ENCODE measurements at places on chromosomes 5 and 9.

DNA sequence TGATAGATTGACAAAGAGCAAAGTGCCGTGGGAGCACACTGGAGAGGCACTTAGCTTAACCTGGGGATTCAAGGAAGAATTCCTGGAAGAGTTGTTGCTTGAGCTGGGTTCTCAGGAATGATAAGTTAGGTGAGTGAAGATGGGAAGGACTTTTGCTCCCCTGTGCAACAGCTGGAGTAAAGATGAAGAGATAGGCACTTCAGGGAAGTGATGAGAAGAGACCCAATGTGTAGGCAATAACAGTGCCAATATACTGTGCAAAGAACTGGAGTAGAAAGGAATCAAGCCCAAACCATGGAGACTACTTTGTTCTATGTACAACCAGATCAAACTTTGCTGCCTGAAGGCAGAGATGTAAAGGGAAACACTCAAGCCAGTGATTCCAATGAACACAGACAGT, 92.2 kb downstream of the ADGRV1 start:
- no peak for DNase-seq

GRCh38 chr5:93584596-93585040, 1.6 kb downstream of the NR2F1 start:
- no peak for DNase-seq

- DNase-seq: no peak
These were observed 125.3 kb downstream of the EGFLAM start for GRCh38 chr5:38383701-38384100.

DNA sequence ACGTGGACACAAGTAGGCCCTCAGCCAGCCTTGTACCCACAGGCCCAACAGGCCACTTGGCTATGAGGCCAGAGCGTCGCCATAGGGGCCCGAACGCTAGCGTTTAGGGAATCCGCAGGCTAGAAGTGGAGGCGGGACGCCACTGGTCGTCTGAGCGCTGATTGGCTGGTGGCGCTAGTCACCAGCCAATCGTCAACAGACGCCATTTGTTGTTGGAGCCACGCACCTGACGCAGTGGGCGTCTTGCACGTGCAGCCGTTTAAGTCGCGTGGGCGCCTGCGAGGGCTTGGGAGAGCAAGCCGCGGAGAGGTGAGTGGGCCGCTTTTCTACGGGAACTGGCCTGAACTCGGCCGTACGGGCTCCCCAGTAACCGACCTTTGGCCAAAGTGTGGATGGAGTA, at the start of gene DDX4:
Gene DDX4, plus strand, starts transcription at position 269 of the 400 bp plus-strand sequence. CDS start 903 bp downstream, outside the sequence.
- no peak for DNase-seq

DNA sequence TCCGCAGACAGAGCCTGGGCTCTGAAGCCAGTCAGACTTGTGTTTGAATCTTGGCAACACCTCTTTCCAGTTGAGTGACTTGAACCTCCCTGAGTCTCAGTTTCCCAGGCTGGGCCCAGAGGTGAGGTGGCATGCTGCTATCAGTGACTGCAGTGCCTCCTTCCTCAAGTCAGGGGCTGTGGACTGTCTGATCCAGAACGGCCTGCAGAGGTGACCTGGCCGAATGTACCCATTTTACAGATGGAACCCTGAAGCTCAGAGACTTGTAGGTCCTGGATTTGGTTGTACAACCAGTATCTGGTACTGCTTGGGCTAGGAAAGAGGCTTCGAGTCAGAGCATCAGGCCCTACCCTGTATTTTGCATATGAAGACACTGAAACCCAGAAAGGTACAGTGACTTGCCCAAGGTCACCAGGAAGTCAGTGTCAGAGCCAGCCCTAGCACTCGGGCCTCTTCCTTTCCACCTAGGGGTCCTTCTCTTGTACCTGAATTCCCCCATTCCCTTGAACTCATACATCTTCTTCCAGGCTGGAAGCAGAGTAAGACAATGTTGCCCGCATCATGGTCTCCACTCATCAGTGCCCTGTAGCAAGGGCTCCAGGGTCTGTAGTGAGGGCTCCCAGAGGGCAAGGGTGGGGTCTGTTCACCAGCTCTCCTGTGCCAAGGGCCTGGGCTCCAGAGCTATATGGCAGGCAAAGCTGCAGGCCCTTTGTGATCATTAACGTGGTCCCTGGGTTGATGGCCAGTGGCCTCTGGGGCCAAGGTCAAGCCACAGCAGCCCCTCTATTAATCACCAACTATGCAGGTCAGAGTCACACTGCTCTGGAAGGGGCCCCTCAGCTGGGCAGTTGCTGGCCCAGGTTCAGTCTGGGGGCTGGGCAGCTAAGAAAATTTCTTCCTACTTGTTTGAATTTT, 28.5 kb downstream of the GSN start:
- DNase-seq: no peak

- DNase-seq: no peak
These were observed 158.0 kb upstream of the RETREG1 start for GRCh38 chr5:16774806-16775205.

DNA sequence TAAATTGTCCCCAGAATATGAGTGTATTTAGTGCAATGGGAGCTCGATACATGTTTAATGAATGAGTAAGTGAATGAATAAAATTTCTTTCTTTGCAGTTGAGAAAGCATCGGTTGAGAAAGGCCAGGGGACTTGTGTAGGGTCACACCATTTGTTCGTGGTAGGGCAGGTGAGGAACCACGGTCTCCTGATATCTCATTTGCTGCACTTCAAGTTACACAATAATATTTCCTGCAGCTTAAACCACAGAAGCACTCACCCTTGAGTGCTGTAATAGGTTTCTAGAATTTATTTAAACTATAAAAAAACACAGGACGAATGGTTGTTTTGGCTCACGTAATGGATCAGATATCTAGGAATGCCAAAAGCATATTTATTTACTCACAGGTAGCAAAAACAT, 429.8 kb downstream of the SPATA31D1 start:
- DNase-seq: no peak

GRCh38 chr5:59615272-59615671, 278.3 kb downstream of the PDE4D start:
- no peak for DNase-seq

GRCh38 chr9:11142965-11143738, 530.4 kb upstream of the PTPRD start:
- DNase-seq: no peak

DNA sequence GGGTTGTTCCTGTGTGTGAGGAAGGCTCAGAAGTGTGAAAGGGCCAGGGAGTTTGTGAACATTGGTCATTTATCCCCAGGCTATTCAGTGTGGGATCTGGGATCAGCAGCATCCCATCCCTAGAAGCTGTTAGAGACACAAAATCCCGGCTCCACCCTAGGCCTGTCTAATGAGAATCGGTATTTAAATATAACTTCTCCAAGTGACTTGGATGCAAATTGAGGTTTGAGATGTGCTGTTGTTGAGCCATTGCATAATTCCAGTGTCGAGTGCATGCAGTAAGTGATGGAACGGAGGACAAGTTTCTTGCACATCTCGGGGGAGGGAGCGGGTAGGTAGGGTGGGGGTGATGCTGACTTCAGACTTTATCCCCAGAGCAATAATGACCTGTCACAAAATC, 138.3 kb downstream of the FBXL7 start:
- DNase-seq: no peak

DNA sequence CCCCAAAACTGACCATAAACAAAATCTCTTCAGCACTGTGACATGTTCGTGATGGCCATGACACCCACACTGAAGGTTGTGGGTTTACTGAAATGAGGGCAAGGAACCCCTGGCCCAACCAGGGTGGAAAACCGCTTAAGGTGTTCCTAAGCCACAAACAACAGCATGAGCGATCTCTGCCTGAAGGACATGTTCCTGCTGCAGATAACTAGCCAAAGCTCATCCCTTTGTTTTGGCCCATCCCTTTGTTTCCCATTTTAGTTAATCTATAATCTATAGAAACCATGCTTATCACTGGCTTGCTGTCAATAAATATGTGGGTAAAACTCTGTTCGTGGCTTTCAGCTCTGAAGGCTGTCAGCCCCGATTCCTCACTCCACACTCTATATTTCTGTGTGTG, 21.8 kb upstream of the TUT7 start:
- DNase-seq: no peak

DNA sequence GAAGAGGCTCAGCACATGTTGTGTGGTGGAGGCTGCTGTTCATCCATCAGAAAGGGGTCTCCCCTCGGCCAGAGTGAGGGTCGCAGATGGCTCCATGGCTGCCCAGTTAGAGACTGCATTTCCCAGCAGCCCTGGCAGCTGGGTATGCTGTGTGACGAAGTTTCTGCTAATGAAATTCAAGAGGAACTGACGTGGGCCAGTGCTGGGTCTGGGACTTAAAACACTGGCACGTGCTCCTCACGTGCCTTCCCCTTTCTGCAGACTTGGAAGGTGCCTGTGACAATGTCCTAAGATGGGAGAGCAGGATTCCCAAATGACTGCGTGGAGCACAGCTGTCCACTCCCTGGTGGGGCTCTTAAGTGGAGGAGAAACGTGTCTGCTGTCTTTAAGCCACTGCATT, 114.5 kb upstream of the RAPGEF1 start:
- no peak for DNase-seq

DNA sequence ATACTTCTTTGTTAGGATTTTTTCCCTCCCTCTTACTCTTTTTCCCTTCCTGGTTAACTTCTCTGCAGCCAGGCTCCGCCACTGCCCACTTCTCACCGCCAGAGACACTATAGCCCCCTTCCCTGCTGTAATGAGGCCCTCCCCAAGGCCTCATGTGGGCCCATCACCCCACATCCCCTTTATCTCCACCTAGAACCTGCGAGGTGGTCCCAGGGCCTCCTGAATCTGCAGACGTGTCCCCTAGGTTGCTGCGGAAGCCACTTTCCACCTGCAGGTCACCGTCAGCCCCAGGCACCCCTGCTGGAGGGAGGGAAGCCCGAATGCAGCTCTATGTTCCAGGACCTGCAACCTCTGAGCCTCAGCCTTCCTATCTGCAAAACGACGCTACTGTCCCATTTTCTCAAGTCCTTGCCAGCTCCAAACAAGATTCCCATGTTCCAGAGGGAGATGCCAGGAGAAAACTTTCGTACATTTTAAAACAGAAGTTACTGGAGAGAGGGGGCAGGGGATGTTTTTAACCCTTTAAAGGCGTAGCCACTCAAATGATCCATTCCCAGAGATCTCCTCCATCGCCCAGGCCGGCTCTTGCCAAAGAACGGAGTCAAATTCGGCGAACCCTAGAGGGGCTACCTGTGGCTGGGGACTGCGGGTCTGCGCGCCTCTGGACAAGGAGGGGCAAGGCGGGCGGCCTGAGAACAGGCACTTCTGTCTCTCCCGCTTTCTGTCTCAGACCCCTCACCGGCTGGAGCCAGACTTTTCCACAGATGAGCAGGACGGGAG, 929 bp downstream of the SH3PXD2B start:
- no peak for DNase-seq

DNA sequence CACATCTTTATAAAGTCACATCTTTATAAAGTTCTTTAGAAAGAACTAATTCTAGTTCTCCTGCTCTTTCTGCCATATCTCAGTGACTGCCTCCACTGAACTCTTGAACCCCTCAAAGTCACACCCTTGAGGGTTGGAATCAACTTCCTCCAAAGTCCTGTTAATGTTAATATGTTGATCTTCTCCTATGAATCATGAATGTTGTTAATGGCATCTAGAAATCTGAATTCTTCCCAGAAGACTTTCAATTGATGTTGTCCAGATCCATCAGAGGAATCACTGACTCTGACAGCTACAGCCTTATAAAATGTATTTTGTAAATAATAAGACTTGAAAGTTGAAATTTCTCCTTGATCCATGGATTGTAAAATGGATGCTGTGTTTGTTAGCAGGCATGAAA, 213.4 kb downstream of the COX7C start:
- DNase-seq: no peak

GRCh38 chr9:115445655-115446054, 327.7 kb upstream of the TNC start:
- no peak for DNase-seq

DNA sequence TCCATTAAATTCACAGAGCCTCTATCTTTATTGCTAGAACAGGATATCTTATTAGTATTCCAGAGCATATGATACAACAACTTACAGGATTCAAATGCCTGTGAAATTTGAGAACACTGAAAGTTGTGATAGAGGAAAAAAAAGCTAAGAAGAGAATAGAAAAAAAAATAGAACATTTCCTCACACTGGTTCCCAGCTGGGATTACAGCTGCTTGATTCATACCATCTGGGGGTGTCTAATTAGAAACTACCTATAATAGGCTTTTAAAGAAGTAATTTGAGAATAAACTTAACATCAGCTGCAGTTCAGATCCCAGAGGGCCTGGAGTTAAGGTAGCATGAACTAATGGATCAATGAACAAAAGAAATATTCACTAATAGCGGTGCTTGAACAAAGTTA, 922.0 kb downstream of the CDH12 start:
- no peak for DNase-seq

DNA sequence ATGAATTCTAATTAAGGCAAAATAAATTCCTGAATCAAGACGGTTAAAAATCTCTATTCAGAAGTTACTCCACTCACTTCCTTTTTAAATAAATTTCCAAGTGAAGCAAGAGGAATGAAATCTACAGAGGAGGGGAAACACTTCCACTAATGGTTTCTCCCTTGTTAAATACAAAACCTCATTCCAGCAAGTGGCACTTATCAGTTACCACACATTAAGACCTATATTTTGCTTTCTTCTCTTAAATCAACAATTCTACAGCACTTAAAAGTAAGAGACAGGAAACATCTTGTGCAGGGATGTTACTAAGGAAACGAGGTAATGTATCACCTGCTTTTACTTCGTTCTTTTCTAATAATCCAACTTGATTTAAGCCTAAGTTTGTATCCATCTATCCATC, 172.6 kb downstream of the RAPGEF6 start:
- no peak for DNase-seq

DNA sequence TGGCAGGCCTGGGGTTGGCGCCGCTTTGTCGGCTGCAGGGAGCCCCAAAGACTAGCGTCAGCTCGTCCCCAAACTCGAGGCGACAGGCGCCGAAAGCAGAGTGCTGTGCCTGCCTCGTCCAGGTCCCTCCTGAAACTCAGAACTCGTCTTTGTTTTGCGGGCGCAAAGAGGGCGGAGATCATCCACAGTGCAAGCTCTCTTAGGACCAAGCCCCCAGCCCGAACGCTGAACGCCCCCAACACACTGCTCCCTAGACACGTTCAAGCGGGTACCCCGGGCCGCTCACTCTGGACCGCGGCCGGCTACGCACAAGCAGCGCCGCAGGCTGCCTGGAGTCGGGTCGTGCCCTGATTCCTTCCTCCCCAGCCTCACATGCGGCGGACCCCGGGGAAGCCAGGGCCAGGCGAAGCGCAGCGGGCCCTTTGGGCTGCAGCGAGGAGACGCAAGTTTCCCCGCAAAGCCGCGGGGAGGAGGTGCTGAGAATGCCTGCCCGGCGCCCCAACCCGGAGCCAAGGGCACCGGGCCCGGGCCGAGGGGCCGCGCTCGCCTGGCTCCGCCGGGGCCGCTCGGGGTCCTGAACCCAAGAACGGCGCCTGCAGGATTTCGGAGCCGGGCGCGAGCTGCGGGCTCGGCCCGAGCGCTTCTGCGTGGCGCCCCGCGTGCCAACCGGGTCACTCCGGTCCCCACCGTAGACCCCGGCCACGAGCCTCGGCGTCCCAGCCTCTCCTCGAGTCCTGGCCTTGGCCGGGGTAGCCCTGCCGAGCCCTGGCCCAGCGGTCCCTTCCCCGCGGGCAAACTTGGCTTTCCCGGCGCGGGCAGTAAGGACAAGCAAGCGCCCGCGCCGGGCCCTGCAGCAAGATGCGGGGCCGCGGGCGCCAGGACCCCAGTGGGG, 738 bp downstream of the FSTL4 start:
- DNase-seq: no peak

- no peak for DNase-seq
These were observed 749 bp downstream of the SOWAHA start for GRCh38 chr5:132813599-132814502.
